Stimulated activated CD4-positive, alpha-beta T cell treated with anti-CD3 and anti-CD28 coated beads, Interleukin-2, amount 100 ng/mL, for 4 hours (primary cell): ENCODE measurements at places on chromosomes 11 and 22.

DNA sequence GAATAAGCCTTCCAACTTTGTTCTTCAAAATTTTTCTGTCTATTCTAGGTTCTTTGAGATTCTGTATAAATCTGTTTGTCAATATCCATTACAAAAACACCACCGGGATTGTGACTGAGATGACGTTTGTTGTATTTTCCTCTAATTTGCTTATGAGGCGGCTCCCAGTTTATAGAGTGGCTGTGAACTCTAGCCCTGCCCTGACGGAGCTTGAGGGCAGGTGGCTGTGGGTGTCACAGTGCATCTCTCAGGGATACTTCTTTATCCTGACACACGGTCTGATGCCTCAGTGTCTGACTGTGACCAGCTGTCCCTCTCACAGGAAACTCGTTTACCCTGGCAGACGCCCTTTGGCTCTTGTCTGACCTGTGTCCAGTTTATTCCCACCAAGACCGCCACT is 53.7 kb upstream of the ATXN10 start:
- DNase-seq: no peak

GRCh38 chr11:115612046-115612730 is 108.0 kb upstream of the CADM1 start:
- DNase-seq: no peak

GRCh38 chr11:114058026-114058706 is 1.3 kb upstream of the ZBTB16 start:
- no peak for DNase-seq

DNA sequence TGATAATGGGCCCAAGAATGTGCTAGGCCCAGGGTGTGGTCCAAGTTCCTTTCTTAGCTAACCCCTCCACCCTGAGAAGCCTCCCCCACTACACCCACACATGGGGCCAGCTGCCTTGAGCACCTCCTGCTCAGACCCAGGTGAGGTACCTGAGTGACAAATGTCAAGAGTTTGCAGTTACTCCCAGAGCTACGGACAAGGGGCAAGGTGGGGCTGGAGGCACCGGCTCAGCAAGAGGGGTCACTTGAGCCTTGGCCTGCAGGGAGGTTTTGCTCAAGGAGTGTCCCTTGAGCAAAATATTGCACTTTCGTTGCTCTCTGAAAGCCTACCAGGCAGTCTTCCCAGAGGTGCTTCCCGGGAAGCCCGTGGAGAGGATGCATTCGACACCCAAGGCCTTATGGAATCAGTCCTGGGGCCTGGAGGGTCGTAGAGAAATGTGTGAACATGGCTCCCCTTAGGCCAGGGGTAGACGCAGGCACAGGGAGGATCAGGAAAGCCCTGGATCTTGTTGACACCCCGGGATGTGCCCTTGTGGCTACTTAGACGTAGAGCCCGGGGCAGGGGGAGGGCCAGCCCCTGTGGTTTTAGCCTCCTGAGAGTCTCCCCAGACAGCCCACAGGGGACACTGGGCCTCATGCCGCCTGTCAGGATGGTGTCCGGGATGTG is 114.2 kb downstream of the KCNQ1 start:
- DNase-seq: no peak

DNA sequence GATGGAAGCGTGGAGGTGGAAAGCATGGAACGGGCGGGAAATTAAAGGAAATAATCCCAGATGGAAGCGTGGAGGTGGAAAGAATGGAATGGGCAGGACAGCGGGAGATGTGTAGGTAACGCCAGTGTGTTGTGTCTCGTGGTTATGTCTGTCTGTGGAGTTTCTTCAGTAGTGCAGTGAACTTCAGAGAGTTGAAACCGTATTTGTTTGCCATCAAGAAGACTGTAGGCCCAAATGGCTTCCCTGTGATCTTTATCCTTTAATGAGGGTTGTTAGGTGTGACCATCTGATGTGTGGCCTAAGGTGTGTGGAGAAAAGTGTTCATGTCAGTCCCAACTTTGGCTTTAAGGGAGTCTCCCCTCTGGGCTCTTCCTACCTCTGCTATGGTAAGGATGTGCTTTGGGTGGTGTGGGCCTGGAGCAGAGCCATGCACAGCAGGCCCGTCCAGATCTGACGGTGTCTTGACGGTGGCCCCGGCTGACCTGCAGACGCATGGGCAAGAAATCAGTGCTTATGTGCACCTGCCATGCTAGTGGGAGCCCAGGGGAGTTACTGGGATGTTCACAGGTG is 39.6 kb downstream of the AP2A2 start:
- DNase-seq: no peak

DNA sequence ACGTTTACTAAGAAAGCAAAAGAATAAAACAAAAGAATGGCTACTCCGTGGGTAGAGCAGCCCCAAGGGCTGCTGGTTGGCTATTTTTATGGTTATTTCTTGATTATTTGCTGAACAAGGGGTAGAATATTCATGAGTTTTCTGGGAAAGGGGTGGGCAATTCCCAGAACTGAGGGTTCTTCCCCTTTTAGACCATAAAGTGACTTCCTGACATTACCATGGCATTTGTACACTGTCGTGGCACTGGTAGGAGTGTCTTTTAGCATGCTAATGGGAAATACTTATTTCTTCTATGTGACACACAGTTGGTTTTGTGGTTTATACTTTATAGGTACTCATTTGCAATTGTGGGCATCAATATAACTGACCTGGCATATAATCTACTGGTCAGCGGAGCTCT is 56.3 kb downstream of the SLN start:
- no peak for DNase-seq

- no peak for DNase-seq
These were observed 77.7 kb downstream of the TRIM44 start for GRCh38 chr11:35740061-35740799.

DNA sequence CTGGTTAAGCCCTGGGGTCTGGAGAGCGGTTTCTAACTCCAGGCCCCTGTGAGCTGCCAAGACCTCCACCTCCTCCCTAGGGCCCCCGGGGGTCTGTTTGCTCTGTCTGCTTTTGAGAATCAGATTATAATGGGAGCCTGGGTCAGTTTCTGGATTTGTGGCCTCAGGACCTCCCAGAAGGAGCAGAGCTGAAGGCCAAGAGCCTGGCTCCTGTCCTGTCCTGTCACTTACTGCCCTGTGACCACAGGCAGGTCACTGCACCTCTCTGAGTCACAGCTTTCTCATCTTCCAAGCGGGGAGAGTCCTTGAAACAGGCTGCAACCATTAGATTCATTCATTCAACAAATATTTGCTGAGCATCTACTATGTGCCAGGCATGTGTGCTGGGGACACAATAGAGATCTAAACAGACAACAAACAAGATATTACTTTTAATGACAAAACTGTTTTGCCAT is 87.3 kb upstream of the FGF3 start:
- DNase-seq: no peak

DNA sequence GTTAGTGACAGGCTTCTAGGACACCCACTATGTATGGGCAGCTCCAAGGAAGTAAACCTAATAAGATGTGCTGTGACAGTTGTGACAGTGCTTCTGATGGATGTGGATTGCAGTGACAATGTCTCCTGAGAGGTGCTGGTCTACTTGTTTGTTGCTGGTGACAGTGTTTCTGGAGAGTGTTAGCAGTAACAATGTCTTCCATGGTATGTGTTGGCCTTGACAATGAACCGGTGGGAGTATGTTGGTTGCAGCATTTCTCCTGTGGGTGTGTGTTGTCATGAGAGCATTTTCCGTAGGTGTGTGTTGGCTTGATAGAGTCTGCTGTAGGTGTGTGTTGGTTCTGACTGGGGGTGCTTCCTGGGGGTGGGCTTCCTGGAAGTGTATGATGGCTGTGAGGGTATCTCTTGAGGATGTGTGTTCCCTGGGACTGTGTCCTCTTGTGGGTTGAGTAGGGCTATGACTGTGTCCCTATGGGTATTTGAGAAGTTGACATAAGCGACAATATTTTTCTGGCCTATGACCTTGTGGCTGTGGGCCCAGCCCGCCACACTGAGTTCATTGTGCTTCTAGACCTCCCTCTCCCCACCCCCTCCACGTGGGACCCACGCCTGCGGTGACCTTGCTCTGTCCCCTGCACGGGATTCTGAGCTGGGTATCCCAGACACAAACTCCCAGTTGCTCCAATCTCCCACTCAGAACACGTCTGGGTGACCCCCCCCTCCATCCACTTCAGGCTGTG is 1.2 kb downstream of the DCHS1 start:
- no peak for DNase-seq

DNA sequence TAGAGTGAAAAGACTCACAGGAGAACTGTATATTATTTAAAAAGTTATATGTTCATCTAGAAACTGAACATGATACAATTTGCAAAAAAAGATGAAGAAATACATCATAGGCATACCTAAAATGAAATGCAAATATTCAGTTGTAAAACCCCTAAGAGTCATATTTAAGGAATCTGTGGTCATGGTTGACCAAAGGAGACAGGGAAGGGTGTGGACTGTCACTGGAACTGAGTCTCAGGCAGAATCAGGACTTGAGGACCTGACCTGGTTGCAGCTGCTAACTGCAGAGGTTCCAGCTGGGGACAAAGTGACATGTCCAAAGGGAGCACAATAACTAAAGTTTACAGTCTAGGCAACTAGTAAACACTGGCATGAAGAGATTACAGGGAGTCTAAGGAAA is 211.3 kb upstream of the RAG2 start:
- no peak for DNase-seq

DNA sequence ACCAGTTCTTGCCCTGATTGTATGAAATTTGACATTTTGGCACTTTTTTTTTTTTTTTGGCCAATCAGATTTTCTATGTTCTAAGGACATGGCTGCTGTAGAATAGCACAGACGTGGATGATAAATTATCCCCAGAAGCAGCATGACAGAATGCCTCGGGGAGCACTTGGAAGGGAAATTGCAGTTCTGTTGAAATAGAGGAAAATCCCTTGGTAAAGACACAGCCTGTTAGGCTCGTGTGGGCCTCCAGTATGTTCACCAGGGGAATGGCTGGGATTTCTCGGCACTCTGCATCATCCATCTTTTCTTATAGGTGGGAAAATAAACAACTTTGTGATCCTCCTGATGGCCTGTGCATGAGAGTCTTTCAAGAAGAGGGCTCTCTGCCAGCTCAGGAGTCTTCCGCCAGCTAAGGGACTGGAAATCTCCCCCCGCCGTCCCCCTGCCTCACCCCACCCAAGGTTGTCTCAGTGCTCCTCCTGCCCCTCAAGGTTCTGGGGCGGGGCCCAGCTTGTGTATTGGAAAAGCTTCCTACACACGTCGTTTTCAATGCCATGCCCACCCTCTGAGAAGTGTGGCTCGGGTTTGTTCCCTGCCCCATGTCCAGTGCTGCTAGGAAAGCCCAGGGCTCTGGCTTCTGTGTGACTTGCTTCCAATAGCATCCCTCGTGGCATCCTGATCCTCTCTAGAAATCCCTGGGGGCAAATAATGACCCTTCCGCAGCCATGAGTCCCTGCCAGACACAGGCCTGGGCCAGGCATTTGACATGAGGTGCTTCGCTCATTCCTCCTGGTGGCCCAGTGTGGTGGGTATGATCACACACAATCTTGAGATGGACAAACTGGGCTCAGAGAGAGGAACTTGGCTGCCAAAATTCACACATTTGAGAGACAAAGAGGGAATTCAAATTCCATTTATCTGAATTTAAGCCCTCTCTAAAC is 70.6 kb upstream of the ATXN10 start:
- no peak for DNase-seq

DNA sequence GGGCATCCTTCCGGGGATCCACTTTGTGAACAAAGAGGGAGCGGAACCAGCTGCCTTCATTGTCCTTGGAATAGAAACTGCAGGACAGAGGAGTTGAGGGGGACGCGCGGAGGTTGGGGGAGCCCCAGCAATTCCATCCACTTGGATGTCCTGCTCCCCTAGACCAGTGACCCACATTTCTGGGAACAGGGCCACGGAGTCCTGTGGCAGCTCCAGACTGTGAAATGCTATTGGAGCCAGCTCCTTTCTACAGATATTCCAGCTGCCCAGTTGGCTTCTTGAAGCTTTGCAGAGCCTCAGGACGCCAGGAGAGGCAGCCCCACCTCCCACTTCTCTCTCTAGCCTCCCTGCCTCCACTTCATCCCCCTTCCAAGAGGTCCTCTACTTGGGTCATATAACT is 10.5 kb downstream of the NIPSNAP1 start:
- DNase-seq: no peak

GRCh38 chr11:126332221-126332711 is 23.2 kb upstream of the ST3GAL4 start:
- DNase-seq: no peak

- DNase-seq: no peak
These were observed 207.0 kb downstream of the MN1 start for GRCh38 chr22:27594474-27595134.

GRCh38 chr11:1777737-1778136 is 14.0 kb upstream of the CTSD start:
- no peak for DNase-seq

GRCh38 chr22:48566741-48567140 is 1260.9 kb downstream of the BRD1 start:
- DNase-seq: no peak

DNA sequence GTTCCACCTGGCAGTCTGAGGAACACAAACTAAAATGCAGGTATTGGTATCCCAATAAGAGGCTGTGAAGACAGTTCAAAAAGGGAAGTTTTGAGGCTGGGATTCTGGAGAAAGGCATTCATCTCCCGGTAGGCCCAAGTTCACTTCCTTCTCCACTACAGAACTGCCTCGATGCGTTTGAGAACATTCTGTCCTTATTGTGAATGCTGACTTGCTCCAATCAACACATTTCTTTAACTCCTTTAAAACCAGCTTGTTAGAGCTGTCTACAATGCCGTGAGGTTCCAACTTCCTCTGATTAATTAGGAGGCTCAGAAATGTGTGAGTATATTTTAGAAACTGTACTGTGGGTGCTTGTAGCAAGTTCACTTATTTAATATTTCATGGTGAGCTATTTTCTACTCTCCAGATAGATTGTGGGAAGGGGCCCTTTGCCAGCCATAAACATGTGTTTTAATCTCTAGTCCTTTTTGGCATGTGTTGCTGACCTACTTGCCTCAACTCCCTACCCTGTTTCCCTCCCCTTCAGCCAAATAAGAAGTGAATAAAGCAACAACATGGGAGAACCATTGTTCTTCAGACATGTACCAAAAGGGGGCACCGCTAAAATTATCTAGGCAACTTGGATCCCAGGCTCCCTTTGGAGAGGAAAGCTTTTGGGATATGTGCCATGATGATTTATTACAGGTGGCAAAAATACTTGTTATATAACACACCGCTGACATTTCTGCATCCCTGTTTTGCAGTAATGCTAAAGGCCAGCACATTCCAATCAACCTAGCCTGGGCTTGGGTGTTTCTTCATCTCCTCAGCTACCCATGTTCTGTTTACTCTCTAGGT is 245.6 kb downstream of the BLID start:
- DNase-seq: no peak

- DNase-seq: no peak
These were observed 11.4 kb downstream of the ALG12 start for GRCh38 chr22:49906799-49907290.

DNA sequence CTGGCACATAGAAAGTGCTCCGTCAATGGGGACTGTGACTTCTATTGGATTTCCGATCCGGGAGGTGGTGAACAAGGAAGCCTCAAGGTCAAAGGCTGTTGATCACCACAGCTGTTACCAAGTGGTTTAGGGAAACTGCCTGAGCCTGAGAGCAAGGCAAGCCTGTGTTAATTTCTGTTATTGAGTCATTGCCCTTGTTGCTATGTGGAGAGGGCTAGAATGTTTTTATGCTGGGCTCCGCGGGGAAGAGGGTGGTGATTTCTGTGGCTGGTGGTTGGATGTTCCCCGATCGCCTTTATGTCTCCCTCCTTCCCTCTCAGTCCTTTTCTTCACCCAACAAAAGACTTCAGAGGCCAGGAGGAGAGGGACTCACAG is 108.5 kb upstream of the ALX4 start:
- no peak for DNase-seq

- DNase-seq: no peak
These were observed 16.3 kb downstream of the IL2RB start for GRCh38 chr22:37133304-37134018.
